ENCODE measurements at places on chromosomes 7 and 10.

DNA sequence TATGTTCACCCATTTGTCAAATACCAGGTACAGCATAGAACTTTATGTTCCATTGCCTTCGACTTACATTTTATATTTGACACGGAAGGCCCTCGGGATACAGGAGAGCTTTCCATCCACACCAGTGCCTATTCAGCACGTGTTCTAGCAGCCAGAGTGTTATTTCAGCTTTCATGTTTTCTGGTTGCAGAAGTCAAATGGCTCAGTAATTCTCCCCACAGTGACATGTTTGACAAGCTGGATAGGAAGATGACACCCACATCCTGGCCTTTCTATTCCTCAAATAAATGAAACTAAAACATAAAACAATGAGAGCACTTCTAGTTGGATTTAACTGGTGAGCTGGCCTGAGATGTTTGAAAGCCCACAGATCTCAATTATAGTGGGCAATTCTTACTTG lies 173.4 kb downstream of the SORCS1 start:
- no peak for DNase-seq

DNA sequence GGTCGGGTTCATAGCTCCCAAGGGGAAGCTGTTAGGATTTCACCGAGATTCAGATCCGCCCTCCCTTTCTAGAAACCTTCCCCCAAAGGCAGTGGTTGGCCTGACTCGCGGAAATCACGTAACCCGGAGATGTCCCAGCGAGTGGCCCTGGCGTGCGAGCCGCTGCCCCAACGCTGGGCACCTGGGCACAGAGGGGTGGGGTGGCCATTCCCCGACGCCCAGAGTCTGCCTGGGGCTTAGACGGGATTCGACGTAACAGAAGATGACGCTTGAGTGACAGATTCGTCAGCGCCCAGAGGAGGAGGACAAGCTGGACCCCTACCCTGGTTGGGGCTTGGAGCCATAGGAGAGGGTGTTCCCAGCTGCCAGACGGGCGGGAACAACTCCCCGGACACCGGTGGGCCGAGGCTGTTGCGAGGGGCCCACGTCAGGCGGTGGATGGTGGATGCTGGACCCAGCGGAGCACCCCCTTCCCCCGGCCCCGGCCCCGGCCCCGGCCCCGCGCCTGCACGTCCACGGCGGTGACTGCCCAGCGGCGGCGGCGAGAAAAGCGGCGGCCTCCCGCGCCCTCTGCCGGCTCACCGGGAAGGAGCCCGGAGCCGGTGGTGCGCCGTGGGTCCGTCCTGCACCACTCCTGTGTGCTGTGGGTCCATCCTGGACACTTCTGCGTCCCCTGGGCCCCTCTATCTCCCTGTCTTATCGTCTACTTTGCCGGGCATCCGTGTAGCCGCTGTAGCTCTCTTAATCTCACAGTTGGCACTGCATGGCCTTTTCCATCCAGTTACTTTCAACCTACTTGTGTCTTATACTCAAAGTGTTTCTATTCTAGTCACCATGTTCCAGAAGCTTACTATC lies 35.4 kb upstream of the KNDC1 start:
- DNase-seq, result no peak

DNA sequence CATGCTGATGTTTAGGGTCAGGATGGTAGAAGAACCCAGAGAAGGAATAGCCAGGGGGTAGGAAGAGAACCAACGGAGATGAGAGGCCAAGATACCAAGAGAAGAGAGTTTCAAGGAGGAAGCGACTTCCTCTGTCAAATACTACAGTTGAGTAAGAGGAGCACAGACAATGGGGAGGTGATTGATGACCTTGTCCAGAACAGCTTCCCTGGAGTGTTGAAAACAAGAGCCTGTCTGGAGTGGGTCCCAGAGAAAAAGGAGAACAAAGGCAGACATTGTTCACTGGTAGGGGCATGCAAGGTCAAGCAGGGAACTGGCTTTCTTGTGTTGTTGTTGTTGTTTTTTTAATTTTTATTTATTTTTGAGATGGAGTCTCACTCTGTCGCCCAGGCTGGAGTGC lies 9.6 kb upstream of the TRIM56 start:
- no peak for DNase-seq

GRCh38 chr7:120941064-120941463 lies 9.5 kb upstream of the ING3 start:
- no peak for DNase-seq

GRCh38 chr7:1357601-1358271 lies 101.5 kb downstream of the MICALL2 start:
- DNase-seq, result no peak

- no peak for DNase-seq
These were observed 224.0 kb upstream of the PLXDC2 start for GRCh38 chr10:19592276-19592675.

GRCh38 chr7:1696671-1697498 lies 26.8 kb downstream of the ELFN1 start:
- no peak for DNase-seq

- no peak for DNase-seq
These were observed 176.4 kb upstream of the RHEB start for GRCh38 chr7:151695951-151696541.

GRCh38 chr7:17401791-17402627 lies 103.6 kb downstream of the AHR start:
- DNase-seq, result no peak

DNA sequence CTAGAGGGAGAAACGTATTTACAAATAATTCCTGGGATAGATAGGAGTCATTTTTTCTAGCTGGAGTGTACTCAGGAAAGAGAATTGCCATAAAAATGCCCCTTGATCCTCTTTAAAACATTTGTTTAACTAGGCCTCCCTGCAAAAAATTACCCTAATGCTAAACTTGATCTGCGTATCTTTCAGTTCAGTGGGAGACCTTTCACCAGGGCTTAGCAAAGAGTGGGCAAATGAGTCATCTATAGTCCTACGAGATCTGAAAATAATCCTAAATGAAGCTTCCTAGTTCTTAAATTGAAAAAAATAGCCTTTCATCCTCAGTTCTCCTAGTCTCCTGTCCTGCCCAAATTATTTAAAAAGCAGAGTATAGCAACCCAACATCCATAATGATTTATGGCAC lies 198.6 kb upstream of the FRMD4A start:
- DNase-seq, result no peak

GRCh38 chr7:139838876-139839275 lies 9.8 kb downstream of the TBXAS1 start:
- DNase-seq, result no peak

DNA sequence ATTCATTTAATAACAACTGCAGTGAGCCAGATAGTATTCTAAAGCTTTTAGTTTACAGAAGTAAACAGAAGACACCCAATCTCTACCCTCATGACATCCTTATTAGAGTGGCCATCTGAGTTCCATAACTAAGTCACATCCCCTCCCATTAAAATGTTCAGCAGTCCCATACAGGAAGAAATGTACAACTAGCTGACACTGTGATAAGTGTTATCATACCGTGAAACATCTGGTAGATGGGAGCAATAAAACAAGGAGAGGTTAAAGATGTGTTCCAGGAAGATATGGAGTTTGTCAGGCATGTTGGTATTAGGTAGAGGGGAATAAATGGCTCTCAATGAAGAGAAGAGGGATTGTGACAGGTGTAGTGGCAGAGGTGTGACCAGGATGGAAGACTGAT lies 60.5 kb upstream of the CAV2 start:
- DNase-seq, result no peak

- DNase-seq, result no peak
These were observed 306.4 kb downstream of the PAXIP1 start for GRCh38 chr7:154696556-154696955.

DNA sequence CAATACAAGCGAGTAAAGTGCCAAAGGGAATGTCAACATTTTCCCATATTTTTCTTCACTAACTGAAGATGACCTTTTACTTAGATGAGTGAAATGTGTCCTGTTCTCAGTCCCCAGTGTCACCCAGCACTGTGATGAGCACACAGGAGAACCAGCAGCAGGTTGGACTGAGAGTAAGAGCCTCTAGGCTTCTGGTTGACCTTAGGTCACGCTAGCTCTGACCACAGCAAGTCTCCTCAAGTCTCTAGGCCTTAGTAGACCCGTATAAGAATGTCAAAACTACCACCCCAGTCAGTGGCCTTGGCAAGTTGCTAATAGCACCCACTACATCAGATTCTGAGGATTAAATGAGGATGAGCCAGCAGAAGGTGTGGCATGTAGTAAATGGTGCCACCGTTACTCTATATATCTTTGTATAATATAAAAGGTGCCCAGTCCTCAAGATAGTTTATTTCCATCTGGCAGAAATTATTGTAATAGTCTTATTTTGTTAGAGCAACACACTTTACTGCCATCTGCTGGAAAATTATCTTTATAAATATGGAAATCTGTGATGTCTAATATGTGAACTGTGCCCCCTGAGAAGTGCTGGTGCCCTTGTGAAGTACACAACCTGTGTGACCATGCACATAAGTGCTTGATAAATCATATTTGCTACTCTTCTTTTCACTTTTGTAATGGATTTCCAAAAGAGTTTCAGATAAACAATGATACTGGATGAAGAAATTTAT lies 75.7 kb downstream of the SPAG6 start:
- no peak for DNase-seq

GRCh38 chr7:47103498-47104205 lies 478.3 kb downstream of the TNS3 start:
- no peak for DNase-seq

- no peak for DNase-seq
These were observed 130.9 kb downstream of the TES start for GRCh38 chr7:116340943-116341907.

DNA sequence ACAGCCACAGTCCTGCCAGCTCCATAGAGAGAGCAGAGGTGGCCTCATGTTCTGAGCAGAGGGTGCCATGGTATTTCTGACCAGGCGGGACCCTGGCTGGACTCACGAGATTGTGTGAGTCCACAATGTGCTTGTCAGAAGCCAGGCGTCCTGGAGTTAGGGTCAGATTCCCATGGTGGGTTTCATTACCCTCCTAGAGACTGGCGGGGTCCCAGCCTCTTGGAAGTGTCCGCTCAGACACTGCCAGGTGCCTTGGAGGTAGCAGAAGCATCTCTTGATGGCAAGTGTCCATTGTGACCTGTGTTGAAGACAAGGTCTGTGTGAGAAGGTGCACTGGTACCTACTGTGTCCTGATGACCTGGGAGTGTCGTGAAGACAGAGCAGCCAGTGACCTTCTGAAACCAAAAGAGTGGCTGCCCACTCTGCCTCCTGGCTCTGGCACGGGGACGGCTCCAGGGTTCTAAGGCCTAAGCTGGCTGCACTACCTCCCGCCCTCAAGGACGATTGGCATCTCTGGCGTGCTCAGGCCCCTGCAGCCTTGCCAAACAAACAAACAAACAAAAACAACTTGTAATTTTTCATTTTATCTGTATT lies 56.8 kb downstream of the MGMT start:
- DNase-seq, result no peak

- no peak for DNase-seq
These were observed 98.0 kb upstream of the PIK3CG start for GRCh38 chr7:106767078-106767477.

- DNase-seq, result no peak
These were observed 14.3 kb downstream of the SEMA3D start for GRCh38 chr7:85172530-85172941.

DNA sequence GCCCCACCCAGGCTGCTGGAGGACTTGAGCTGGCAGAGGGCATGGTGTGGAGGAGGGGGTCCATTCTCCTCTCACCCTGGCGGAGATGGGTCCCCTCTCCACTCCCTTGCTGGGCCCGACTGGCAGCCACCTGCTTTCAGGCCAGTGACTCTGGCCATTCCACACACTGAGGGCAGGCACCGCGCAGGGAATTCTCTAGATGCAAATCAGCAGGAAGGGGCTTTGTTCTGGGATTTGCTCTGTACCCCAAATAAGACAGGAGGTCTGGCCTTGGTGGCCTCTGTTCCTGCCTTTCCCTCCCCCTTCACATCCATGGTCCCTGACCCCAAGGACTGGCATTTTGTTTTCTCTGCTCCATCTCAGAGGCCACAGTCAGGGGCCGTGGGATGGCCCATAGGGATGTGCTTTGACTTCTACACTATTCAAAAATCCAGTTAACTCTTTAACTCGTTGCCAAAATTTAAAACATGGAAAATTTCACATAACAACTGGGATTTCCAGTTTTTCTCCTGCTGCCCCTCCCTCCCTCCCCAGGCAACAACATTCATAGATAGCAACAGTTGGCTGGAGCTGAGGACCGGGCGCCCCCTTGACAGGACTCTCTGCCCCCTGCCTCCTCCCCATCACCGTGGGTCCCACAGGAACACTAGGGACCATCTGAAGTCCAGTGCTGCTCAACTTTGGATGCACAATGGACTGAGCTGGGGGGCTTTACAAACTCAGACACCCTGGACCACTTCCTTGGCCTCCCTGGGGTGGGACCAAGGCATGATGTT lies 33.9 kb downstream of the PPIF start:
- no peak for DNase-seq

DNA sequence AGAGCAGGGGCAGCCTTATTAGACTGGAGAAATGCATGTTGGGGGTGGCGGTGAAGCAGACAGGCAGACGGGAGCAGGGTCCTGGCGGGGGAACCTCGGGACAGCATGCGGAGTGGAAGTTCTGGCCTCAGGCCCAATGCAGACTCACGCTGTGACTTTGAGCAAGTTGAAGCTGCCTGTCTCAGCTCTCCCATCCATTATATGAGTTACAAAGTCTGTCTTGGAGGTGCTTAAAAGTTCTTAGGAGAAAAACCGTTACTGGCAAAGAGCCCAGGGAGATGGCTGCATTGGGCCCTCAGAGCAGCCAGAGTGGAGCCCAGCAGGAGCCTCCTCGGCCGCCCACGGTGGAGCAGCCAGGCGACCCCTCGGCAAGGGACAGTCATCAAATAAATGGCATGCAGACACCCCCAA lies 509.5 kb downstream of the PLXNA4 start:
- DNase-seq, result no peak

- DNase-seq, result no peak
These were observed 162.5 kb downstream of the SNX10 start for GRCh38 chr7:26454180-26454579.

DNA sequence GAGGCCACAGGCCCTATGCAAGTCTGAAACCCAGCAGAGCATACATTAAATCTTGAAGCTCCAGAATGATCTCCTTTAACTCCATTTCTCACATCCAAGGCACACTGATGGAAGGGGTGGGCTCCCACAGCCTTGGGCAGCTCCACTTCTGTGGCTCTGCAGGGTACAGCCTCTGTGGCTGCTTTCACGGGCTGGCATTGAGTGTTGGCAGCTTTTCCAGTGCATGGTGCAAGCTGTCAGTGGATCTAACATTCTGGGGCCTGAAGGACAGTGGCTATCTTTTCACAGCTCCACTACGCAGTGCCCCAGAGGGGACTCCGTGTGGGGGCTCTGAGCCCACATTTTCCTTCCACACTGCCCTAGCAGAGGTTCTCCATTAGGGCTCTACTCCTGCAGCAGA lies 265.7 kb upstream of the MAGI2 start:
- DNase-seq, result no peak

- no peak for DNase-seq
These were observed 1.4 kb upstream of the SVIL start for GRCh38 chr10:29636178-29636577.

GRCh38 chr10:106438386-106438785 lies 726.1 kb downstream of the SORCS1 start:
- DNase-seq, result no peak

Measured in activated CD4-positive, alpha-beta T cell treated with anti-CD3 and anti-CD28 coated beads, Interleukin-2, amount 50 U/mL, for 4 hours (primary cell).